ENCODE measurements at places on chromosomes 11 and 22.

DNA sequence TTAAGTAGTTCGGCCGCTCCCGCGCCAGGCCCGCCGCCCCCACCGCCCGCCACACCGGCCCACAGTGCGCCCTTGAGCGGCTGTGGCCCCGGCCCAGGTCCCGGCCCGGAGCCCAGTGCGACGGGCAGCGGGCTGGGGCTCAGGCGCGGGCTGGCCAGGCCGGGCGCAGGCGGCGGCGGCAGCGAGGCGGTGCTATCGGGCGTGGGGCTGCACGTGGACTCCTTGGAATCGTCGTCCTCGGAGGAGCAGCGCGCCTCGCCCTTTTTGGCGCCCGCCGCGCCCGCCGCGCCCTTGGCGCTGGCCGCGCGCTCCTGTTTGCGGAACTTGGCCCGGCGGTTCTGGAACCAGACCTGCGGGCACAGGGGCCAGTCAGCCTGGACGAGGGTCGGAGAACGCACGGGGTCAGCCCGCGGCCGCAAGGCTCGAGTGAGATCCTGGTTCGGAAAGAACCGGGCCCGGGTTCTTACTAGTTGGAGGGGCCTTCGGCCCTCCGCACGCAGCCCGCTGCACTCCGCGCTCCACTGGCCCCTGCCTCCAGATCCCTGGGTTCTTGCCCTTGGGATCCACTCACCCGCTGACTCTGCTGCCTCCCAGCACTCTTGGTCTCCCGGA is 4.0 kb downstream of the PHOX2A start:
- no peak for DNase-seq

DNA sequence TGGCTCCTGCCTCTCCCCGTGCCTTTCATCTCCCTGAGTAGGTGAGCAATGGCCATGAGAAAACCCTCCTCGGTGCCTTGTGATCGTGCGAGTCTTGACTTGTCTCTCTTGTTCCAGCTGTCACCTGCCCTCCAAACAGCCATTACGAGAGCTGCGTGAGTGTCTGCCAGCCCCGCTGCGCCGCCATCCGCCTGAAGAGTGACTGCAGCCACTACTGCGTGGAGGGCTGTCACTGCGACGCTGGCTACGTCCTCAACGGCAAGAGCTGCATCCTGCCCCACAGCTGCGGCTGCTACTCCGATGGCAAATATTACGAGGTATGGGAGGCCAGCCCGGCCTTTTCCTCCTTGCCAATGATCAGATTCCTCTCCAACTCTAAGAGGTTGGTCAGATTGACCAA is 51.7 kb downstream of the TECTA start:
- DNase-seq, result no peak

GRCh38 chr11:87290304-87290922 is 252.7 kb downstream of the TMEM135 start:
- DNase-seq, result no peak

DNA sequence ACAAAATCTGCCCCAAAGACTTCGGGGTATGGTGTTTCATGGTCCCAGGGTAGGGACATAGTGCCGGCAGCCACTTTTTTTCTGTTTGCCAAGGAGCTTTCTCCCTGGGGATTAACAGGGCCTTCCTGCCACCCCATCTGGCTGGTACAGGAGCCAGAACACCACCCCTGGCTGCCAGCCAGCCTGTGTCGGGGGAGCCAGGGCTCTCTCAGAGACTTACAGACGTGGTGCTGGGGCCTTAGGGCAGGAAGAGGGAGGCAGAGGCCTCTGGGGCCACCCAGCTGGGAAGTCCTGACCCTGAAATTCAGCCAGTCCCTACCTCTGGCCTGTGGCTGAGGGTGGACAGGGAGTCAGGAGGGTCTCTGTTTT is 52.4 kb upstream of the CDON start:
- no peak for DNase-seq
